ENCODE measurements at places on chromosomes 2 and 18.

- no peak for DNase-seq
These were observed 72.2 kb upstream of the CHRNA1 start for GRCh38 chr2:174836377-174836994.

GRCh38 chr2:239602290-239603282, 201.8 kb upstream of the HDAC4 start:
- DNase-seq = peak; percentile 53

DNA sequence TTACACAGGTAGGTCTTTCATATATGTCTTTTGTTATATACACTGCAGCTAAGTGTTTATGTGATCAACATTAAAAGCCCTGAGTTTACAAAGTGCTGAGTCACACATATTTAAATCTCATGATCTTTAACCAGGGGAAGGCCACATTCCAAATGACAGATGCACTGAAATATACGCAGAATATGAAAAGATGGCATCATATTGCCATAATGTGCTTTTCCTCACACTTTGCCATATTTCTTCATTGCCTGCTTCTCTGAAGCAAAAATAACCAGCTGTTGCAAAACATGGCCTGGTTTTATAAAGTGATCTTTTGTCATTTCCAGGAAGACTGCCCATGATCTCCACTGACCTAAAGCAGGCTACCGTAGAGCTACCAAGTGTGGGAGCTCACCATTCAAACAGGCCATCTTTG, 93.5 kb upstream of the MAPRE2 start:
- DNase-seq = no peak

- DNase-seq = no peak
These were observed 111.9 kb downstream of the OSR1 start for GRCh38 chr2:19246496-19246895.

- no peak for DNase-seq
These were observed 128.8 kb upstream of the DLX2 start for GRCh38 chr2:172231508-172231907.

DNA sequence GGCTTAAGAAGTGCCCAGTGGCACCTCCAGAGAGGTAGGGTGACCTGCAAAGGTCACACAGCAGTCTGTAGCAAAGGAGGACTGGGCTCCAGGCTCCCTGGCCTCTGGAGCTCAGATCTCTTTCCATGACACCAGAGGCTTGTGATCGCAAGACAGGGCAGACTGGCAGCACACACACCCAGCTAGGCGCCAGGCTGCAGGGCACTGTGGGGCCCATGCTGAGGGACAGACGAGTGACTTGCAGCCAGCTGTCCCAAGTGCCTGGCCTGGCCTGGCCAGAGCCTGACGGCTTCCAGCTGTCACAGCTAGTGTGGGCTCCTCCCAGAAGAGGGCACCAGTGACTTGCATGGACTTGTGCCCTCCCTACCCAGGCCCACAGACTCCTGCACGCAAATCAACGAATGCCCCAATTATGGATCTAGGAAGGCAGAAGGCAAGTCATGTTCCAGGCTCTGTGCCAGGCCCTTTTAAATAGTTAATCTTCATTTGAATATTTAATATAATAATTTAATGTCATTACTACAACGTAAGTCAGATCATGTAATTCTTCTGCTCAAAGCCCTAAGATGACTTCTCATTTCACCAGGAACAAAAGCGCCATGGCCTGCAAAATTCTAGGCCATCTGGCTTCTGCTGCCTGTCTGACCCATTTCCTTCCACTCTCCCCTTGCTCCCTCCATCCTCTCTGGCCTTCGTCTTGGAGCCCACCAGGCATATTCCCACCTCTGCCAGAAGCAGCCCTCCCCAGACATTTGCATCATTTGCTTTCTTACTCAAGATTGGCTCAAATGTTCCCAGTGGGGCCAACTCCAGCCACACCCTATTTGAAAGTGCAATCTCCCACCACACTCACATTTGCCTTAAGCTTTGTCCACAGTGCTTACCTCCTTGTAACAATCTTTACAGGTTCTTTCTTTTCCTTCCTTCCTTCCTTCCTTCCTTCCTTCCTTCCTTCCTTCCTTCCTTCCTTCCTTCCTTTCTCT, 3.7 kb upstream of the SPEG start:
- no peak for DNase-seq

DNA sequence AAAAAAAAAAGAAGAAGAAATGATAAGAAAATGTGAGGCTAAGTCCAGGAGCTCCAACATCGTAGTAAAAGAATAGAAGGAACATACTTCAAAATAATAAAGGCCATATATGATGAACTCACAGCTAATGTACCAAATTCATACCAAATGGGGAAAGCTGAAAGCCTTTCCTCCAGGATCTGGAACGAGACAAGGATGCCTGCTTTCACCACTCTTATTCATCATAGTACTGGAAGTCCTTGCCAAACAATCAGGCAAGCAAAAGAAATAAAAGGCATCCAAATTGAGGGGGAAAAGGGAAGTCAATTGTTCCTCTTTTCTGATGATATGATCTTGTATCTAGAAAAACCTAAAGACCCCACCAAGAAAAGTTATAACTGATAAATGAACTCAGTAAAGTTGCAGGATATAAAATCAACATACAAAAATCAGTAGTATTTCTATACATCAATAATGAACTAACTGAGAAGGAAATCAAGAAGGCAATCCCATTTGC, 170.6 kb downstream of the METTL4 start:
- DNase-seq = no peak

- DNase-seq = no peak
These were observed 11.7 kb upstream of the CNGA3 start for GRCh38 chr2:98334439-98335078.

DNA sequence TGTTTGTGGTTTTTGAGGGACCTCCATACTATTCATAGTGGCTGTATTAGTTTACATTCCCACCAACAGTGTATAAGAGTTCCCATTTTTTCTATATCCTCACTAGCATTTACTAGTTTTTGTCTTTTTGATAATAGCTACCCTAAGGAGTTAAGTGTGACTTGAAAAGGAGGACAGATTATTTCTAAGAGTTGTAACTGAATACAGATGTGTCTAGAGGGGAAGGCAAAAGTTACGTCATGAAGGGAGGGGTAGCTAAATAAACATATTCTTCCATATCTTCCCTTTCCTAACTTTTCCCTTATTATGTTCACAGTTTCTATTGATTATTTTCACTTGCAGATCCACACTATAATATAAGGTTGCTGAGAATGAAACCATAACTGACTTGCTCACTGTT, 1315.7 kb upstream of the ZEB2 start:
- no peak for DNase-seq

GRCh38 chr18:49698525-49699025, 114.8 kb downstream of the ACAA2 start:
- DNase-seq = no peak

DNA sequence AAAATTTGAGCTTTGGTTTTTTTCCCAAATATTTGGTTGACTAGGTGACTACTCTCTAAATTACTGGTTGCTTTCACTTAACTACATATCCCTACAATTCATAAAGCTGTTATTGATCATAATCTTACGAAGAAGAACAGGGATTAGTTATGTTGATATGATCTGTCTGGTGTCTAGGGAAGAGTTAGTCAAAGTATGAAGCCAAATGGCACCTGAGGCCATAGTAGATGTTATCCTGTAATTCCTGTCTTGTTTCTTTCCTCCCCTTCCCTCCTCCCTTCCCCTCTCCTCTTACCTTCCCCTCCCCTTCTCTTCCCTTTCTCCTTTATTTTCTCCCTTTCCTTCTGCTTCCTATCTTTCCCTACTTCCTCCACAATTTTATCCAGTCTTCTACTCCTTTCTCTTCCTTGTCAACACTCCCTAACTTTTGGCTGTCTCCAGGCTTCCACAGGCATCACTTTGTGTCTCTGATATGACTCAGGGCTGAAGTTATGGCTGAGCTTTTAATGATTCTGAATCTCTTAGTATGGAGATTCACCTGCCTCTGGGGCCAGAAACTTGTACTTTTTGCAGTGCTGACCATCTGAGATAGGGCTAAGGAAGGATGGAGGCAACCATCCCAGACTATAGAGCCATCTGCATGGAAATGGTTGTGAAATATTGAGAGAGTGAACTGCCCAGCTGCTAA, 149.9 kb upstream of the TCF4 start:
- DNase-seq = no peak

DNA sequence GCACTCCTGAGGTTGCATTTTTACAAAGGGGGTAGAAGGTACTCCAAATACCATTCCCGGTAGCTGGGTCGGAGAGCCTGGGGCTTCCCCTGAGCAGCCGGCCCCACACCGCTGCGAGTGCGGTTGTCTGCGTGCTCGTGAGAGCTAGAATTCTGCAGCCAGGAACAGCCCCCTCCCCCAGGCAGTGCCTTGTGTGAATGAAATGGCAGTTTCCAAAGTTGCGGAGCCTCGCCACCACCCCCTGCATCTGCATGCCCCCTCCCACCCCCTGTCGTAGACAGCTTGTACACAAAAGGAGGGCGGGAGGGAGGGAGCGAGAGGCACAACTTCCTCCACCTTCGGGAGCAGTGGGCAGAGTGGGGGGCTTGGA, 1.1 kb downstream of the MYCN start:
- DNase-seq = no peak

DNA sequence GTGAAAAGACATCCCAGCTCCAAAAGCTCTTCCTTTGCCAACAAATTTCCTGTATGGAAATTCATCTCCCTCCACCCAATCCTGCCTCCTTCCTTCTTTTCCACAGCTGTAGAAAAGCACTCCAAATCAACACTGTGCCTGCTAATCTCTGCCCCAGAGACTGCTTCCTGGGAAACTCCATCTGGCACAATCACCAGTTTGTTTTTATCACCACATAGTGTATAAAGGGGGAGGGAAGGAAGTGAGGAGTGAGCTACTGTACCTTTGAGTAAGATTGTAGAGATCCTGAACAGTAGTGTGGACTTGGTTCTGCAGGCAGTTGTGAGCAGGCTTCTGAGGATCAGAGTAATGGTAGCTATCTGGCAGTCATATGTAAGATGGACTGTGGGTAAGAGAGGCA, 14.7 kb upstream of the FAM237A start:
- no peak for DNase-seq

DNA sequence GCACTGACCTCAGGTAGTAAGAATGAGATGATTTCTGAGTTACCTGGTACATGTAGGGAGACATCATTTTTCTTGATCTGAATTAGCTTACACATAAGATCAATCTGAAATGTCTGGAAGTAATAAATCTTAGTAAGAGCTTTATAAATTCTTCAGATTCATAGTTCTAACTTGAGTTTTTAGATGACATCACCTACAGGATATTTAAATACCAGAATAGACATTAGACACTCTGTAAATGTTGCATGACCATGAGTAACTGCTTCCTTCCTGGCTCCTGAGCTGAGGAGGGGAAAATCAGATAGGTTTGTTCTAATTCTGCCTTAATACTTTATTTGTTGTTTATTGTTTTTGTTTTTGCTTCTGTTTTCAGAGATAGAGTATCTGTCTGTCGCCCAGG, 181.8 kb downstream of the PHLPP1 start:
- DNase-seq = no peak

DNA sequence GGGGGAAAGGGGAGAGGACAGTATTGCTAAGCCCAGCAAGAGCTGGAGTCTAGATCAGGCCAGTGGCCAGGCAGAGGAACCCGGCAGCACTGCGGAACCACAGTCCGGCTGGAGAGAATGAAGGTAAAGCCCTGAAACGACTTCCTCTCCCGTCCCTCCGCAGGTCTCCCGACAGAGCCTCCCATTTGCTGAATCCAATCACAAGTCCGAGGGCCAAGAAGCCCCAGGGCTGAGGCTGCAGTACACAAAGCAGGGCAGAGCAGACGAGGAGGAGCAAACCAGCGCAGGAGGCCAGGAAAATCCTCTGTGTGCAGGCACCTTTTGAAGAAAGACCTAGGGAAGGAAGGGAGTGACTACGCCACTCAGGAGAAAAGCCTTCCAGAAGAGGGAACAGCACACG, 104.4 kb downstream of the OSBPL1A start:
- no peak for DNase-seq

DNA sequence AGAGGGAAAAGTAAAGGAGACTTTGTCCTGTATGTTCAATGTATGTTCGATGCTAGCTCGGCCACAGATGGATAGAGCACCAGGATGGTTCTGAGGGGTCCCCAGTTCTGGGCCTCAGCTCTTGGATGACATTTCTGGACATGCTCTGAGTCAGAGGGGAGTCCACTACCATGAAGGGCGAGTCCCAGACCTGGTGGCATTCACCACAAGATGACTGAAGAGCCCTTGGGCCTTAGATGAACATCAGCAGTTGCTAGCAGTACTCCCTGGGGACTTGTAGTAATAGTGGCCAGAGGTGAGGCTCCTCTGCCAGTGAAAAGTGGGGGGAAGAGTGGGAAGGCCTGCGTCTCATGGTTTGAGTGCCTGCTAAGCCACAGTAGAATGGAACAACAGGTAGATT, 109.5 kb downstream of the GRB14 start:
- no peak for DNase-seq

DNA sequence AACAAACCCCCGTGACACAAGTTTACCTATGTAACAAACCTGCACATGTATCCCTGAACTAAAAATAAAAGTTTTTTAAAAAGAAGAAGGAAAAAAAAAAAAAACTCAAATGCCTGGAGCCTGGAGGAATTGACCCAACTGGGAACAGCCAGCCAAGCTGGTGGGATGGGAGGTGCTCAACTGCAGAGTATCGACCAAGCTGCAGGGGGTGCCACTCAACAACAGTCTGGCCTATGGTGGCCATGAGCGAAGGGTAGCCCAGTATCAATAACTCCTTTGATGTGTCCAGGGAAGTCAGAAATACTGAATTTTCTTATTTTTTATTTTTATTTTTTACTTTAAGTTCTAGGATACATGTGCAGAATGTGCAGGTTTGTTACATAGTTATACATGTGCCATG, 310.3 kb upstream of the DLGAP1 start:
- no peak for DNase-seq

DNA sequence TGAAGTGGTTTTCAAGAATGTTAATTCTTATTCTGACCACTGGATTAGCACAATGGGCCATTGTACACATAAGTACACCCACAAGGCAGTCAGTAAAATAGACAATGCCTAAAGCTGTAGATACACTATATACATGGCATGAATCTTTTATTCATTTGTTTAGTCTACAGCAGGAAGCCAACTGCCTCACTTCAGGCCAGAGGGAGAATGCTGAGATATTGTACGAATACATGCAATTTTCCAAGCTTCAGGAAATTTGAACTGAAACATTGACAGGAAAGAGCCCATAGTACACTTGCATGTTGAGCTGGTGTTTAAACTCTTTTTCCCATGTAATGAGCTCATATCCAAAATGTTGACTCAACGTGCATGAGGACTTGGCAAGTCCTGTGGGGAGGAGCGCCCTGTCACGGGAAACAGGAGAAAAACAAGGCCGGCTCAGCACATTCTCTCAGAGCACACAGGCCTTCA, 111.6 kb upstream of the CYP1B1 start:
- DNase-seq = no peak

DNA sequence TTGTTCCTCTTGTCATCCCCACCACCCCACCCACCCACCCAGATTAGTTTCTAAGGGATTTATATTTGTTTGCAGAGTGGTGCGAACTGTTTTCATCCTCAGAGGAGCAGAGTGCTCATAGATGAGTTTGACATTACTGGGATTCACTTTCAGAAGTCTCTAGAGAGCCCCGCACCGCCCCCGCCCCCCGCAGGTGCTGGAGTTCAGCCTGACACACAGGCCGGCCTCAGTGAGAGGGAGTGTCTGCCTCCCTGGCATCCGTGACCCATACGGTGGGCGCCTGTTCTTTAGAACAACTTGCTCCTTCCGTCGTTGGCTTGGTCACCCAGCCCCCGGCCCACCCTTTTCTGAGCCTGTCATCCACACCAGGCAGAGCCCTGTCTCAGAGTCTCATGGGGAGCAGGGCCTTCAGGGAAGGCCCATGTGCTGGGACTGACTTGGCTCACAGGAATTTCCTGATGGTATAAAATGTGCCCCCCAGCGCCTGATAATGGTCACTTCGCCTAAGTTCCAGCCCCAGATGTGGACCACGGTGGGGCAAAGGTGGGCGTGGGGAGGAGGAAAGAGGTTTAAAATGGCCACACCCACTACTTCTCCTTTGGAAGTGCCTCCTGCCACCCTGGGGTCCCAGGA, 44.3 kb downstream of the HPCAL1 start:
- no peak for DNase-seq

Measured in CD4-positive, alpha-beta T cell treated with Interleukin-4 for 4 hours (primary cell).